ENCODE measurements at places on chromosomes 11 and 22.

GRCh38 chr11:68523743-68524142 is 63.2 kb downstream of the PPP6R3 start:
- no peak for DNase-seq

DNA sequence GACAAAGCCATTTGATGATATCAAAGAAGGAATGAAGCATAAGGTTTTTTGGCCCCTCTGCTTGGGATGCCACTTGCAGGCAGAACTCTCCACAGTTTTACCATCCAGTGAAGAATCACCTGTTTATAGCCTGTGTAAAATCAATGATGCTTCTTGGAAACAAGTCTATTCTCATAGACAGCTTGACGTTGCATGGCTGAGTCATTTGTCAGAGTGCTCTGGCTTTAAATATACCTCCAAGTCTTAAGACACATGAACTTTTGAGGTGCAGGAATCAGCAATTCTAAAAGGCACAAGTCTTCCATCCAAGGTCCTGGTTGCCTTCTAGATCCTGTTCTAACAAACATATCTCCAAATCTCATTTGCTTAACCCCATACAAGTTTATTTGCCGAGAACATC is 53.6 kb upstream of the KIRREL3 start:
- DNase-seq = no peak

- DNase-seq = no peak
Observed at GRCh38 chr11:63537293-63538101, 889 bp downstream of the PLAAT4 start.

DNA sequence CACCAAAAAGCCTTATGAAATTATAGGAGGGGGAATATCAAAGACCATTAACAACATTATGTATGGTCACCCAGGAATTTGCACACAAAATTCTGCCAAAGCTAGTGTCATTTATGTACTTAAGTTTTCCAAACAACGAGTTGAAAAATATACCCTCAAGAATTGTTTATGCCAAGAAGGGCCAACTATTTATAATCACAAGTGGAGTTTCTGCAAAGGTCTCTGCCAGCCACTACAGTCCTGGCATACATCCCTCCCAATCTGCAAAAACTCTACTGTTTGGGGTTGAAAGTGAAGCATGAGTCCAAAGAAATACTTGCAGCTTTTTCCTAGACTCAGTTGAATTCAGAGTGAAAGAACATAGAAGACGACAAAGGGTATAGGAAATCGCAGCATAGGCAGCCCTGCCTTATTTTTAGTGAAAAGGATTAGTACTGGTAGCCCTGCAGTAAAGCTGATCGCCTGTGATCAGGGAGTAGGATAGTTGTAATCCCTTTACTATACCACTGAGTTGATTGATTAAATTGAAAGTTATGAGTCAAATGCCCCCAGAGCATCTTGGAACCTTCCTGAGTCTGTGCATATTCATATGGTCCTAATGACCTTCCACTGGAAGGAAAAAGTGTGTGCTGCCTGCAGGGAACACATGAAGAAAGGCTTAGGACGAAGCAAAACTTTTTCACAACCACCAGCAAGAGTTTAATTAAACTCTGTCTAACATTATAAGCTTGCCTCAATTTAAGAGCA is 144.0 kb downstream of the SPON1 start:
- DNase-seq = no peak

DNA sequence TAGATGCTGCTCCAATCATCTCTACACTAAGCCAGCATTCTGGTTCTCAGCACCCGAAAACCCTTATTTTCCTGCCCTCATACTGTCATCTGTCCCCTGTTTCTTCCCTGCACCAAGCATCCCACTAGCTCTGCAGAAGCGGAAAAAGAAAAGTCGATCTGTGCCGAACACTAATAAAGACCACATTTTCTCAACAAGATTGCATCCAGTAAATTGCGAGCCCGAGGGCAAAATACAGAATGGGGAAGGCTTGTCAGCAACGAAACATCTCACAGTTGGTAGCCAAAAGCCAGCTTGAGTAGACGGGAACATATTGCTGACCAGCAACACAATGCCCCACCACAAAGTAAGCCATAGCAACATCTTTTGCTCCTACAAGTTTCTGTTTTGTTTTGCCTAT is 227.4 kb downstream of the CADM1 start:
- DNase-seq = no peak

GRCh38 chr22:45192701-45193187 is 29.0 kb downstream of the NUP50 start:
- no peak for DNase-seq

DNA sequence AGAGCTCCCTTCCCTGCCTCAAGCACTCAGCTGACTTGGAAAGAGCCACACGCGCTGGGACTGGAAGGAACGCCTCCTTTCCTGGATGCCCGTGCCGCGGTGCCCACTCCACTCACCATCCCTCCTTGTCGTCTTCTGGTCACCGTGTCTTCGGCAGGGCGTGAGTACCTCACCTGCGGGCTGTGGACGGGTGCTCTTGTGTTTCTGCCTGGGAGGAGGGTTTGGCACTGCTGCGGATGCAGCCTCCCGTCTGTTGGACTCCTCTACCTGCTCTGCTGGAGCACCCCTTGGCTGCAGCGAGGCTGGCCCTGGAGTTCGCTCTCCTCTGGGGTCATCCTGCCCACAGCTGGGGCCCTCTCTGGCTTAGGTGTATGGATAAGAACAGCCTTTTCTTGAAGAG is 612.7 kb downstream of the BRD1 start:
- DNase-seq = no peak

DNA sequence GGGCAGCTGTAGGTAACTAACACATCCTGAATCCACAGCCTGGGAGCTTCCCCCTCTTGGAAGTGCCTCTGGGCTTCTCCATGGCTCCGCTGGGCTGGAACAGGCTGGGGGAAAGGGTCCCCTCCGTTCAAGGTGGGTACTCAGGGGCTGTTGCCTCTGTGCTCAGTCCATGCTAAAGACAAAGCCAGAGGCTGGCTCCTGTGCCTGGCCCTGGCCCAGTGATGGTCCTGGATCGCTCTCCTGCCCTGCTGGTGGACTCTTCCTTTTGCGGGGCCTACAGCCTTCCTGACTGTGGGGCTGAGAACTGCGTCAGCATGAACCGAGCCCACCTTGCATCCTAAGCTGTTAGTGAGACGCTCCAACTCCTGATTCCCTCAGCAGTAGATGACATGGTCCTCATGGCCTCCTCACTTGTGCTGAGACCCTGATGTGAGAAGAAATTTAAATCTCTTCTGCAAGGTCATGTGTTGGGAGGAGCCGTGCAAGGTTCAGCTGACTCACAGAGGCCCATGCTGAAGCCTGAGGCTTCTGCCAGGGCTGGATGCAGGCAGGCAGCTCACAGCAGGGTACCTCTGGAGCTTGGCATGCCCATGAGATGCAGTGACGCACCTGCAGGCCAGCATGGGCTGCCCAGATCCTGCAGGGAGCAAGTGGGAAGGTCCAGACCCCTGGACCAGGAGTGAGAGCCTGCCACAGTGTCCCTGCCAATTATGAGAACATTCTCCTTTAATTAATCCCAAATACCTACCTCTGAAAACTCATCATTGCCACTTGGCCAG is 1285.5 kb downstream of the TBC1D22A start:
- DNase-seq = no peak
